T-helper 2 cell treated with Interferon-gamma antibody and Interleukin-4, amounts not matched to agents 5 μg/mL and 100 μg/mL, for 36 hours (primary cell): ENCODE measurements at places on chromosomes 2 and 18.

DNA sequence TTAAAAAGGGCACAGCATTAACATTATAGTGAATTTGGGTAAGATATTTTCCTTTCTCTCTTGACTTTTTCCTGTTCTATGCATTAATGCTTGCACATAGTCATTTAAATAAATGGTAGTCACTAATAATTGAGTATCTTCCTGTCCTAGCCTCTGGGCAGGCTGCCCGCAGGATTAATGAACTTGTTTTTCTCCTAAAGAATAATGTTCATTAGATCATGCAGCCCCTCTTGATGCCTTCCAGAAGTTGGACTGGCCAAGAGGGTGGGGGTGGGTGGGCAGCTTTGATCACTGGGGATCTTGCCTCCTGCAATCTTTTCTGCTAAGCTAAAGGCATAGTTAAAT is 514.5 kb upstream of the CDH2 start:
- H3K27ac ChIP-seq = no peak overlapping the region
- H3K4me3 ChIP-seq = no peak overlapping the region
- DNase-seq = no peak
- no peaks in the 10 kb centered on the region for H3K4me1 ChIP-seq

DNA sequence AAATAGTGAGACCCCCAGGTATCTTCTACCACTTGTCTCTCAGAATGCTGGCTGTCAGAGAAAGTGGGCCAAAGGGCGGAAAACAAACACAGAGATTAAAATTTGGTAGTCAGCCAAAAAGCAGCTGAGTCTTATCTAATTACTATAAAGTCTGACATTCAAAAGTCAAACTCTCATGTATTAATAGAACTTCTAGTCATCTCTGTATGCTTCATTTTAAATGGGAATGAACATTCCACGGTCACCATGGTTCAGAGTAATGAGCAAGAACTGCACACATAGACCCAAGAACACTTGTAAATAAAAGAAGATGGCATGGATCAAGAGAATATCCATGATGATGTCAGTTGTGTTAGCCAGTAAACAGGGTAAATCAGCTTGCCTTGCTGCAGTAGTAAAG is 1267.0 kb upstream of the CHAC2 start:
- H3K36me3 ChIP-seq = no peaks in the 10 kb centered on the region
- H3K27me3 ChIP-seq = no peaks in the 10 kb centered on the region
- no peak overlapping the region for H3K4me3 ChIP-seq
- no peaks in the 10 kb centered on the region for H3K4me1 ChIP-seq
- H3K27ac ChIP-seq = no peak overlapping the region

DNA sequence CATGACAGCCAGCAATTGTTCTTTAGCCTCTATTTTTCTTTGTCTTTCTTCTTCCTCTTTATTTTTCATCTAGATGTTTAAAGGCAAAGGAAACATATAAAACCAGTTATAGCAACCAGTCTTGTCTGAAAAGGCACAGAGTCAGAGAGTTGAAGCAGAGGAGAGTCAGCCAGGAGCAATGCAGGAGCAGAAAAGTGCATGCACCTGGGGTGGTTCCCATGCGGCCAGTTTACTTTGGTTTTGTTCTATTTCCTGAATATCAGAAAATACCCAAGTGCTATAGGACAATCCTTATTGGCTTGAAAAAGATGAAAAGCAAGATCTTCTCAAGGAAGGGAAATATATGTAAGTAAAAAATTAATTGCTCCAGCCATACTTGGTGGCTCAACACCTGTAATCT is 44.9 kb downstream of the CFAP210 start:
- H3K27ac ChIP-seq = no peak overlapping the region
- no peak overlapping the region for H3K4me3 ChIP-seq
- H3K4me1 ChIP-seq = no peaks in the 10 kb centered on the region

DNA sequence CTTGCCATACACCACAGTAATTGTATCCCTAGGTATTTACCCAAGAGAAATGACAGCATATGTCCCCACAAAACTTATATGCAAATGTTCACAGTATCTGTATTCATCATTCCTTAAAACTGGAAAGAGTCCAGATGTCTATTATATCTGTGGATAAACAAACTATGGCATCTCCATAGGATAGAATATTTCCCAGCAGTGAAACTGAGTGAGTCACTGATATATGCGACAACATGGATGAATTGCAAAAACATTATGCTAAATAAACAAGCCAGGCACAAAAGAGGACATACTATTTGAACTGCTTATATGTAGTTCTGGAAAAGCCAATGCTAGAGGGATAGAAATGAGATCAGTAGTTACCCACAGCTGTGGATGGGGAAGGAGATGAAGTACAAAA is 359.4 kb upstream of the DSEL start:
- no peaks in the 10 kb centered on the region for H3K27me3 ChIP-seq
- no peak overlapping the region for H3K27ac ChIP-seq
- H3K4me1 ChIP-seq = no peaks in the 10 kb centered on the region
- H3K36me3 ChIP-seq = no peaks in the 10 kb centered on the region
- DNase-seq = no peak
- H3K4me3 ChIP-seq = no peak overlapping the region
